ENCODE measurements at places on chromosomes 2 and 18. TPM values are rescaled to one million over a fixed set of nuclear protein-coding genes. Genes with fewer than 3 reads are reported as not detected.

CDKL4 gene
- 1.1 TPM for total RNA-seq

MYL1 gene
- not detected for total RNA-seq

CRYGD gene
- total RNA-seq: not detected

MAB21L4 gene
- total RNA-seq: not detected

LBX2 gene
- 1.9 TPM for total RNA-seq

KIF1A gene
- 6.5 TPM for total RNA-seq

VWA3B gene
- total RNA-seq: 0.81 TPM

DNA sequence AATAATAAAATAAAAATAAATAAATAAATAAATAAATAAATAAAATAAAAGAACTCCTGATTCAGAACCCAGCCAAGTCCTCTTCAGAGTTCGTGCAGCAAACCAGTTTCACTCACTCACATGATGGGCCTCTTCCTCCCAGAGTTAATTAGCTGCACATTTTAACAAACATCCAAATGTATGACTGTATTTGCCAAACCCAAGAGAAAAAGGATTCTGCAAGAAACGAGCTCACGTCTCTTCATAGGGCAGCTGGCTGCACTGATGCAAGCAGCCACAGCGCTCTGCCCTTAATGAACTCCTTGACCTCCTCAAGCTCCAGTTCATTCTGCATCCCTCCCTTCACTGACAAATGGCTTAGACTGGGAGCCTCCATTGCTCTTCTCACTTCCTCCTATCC lies 55.1 kb downstream of the MREG start:
- DNase-seq: no peak

GRCh38 chr18:80124131-80124530 lies 15.1 kb downstream of the ADNP2 start:
- no peak for DNase-seq

DNA sequence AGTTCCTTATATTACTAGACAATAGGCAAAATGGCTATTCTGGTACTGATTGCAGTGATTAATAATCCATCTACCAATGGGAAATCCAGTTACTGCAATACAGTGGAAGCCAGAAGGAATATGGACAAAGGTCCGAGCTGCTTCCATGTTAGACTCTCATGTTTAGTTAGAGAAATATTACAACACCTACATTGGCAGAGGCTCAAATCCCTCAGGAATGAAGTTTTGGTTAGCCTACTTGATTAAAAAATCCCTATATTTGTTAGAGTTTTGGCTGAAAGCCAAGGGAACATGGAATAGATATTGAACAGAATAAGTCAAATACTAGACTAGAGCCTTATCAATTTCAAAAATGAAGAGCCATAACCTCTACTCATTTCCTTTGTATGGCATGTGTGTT lies 48.5 kb downstream of the ARL6IP6 start:
- DNase-seq: no peak

DNA sequence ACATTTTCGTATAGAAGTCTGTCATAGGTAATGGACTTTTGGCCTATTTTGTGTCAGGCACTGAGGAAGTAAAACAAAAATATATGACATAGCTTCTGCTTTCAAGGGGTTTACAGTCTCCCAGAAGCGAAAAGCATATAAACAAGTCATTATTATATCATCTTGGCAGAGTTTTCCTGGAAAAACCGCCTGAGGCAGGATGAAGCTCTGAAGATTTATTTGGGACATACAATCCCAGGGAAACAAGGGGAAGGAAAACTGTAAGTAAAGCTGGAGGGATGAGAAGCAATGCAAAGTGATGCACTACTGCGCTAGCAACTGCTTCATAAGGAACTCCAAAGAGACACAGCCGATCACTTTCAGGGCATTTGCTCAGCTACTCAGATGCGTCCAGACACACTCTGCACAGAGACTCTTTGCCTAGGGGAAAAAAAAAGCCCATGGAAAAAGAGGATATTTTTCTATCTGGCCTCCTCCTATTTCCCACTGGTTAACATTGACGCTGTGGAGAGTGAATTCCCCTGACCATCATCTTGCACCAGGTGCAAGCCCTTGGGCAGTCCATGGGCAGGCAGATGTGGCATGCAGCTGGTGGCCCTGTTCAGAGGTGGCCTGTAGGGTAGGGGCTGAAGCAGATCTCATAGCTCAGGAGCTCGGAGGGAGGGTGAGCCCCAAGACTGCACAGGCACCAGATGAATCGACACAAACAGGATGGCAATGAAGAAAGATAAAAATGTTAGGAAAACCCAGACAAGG lies 158.1 kb downstream of the METTL4 start:
- no peak for DNase-seq

- DNase-seq: no peak
Observed at GRCh38 chr2:214651451-214651850, 158.0 kb downstream of the BARD1 start.

- DNase-seq: peak; percentile 23
Observed at GRCh38 chr2:174485788-174486562, 854 bp downstream of the GPR155 start.

- no peak for DNase-seq
Observed at GRCh38 chr2:182592691-182593393, 123.2 kb upstream of the DNAJC10 start.

GRCh38 chr2:175728032-175728431 lies 274.0 kb downstream of the LNPK start:
- DNase-seq: no peak

- DNase-seq: no peak
Observed at GRCh38 chr18:52387175-52387574, 47.2 kb downstream of the DCC start.

GRCh38 chr2:100270381-100271146 lies 51.7 kb downstream of the LONRF2 start:
- DNase-seq: no peak

DNA sequence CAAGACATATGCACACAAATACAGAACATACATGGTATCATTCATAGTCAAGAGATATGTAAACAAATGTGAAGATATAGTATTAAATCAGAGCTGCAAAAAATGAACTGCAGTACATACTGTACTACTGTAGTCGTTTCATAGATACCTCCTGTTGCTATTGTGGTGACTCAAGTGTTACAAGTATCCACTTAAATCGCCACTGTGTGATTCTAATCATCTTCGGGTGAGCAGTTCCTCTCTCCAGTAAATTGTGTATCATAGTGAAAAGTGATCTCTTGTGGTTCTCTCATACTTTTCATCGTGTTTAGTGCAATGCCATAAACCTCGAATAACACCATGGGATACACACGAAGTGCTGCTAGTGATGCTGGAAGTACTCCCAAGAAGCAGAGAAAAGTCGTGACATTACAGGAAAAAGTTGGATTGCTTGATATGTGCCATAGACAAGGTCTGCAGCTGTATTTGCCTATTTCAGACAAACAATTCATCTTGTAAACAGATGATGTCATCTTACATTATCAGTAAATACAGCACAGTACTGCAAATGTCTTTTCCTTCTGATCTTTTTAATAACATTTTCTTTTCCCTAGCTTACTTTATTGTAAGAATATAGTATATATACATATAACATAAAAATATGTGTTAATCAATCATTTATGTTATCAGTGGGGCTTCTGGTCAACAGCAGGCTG lies 222.2 kb downstream of the BCL11A start:
- no peak for DNase-seq

DNA sequence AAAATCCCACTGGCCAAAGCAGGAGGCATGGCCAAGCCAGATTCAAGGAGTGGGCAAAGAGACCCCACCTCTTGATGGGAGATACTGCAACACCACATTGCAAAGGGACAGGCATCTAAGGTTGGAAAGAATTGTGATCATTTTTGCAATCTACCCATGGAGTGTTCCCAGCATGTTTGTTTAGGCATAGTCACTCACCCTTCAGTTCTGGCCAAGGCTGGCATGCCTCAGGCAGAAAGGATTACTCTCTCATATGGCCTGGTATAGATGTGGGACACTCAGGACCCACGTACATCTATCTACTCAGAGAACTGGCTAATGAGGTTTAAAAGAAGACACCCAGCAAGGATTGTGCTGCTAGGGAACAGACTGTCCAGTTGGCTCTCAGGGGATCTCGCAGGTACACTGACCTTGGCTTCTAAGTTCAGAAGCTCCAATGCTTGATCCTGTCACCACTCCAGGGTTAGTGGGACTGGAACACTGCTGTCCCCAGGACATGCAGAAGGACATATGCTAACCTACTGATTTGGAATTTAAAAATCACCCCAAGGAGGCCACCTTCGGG lies 183.7 kb downstream of the KLHL29 start:
- DNase-seq: no peak

DNA sequence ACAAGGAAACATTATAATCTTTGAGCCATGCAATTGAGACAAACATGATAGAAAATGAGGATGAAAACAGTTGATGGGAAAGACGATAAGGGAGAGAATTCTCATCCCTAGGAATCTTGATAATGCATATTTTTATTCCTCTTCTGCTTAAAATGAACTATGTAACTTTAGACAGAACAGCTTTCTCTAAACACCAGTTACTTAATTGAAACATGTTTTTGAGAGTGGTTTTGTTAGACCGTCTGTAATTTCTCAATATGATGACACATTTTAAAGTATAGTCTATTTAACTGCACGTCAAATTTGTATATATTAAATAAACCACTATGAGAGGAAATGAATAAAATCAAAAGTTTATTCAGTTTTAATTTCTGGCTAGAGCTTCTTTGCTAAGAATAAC lies 1453.9 kb upstream of the NXPH2 start:
- DNase-seq: no peak

DNA sequence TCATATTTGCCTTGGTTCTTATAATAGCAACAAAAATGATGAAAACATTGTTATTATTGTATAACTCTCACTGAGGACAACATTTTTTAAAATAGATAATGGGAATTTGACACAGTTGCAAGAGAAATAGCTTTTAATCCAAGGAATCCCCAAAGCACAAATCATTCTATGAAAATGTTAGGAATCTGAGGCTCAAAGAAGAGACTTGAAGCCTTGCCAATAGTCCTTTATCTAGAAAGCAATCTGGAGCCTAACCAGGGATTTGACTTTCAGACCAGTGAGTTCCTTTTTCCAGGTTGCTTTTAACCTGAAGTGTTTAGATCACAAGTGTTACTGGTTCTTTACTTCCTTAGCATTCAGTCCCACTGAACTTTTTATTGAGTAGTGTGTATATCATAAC lies 574.5 kb upstream of the ZEB2 start:
- no peak for DNase-seq

GRCh38 chr18:70294471-70295191 lies 5.8 kb downstream of the SOCS6 start:
- DNase-seq: no peak

- DNase-seq: no peak
Observed at GRCh38 chr2:182868054-182868796, 1.8 kb upstream of the FRZB start.

DNA sequence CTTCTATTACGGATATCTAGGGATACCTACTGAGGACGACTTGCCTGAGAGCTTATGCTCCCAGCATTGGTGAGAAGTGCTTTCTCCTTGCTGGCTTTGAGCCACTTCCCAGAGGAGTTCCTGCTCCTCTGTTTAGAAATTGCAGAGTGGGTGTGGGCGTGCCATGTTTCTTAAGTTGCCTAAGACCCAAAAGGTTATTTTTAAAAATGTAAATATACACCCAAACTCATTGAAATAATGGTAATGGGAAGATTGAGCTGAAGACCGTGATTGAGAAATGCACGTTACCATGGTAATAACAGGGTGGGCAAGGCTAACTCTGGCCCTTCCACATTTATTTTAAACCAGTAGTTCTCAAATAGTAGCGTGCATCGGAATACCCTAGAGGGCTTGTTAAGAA lies 17.2 kb upstream of the TMEM200C start:
- no peak for DNase-seq

DNA sequence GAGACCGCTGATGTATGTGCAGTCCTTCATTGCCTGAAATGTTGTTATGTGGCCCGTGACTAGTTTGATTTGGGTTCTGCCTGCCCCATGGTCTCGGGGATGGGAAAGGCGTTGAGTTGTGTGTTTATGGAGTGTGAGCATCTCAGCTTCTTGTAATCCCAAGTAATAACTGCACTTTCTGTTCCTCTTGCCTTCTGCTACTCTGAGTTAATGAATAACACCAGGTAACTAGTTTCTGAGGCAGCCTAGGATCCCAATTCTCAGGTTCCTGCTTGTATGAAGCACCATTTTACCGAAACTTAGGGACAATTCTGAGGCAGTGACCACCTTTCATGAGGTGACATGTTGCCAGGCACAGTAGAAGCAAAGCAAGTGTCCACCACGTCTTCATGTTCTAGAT lies 170.0 kb downstream of the ALK start:
- DNase-seq: no peak

GRCh38 chr2:73307720-73308119 lies 14.4 kb upstream of the EGR4 start:
- DNase-seq: no peak

- no peak for DNase-seq
Observed at GRCh38 chr2:142824756-142825155, 52.7 kb upstream of the KYNU start.

- DNase-seq: no peak
Observed at GRCh38 chr18:69987870-69988269, 40.2 kb upstream of the CD226 start.

GRCh38 chr18:40307627-40308026 lies 1647.4 kb upstream of the PIK3C3 start:
- no peak for DNase-seq

DNA sequence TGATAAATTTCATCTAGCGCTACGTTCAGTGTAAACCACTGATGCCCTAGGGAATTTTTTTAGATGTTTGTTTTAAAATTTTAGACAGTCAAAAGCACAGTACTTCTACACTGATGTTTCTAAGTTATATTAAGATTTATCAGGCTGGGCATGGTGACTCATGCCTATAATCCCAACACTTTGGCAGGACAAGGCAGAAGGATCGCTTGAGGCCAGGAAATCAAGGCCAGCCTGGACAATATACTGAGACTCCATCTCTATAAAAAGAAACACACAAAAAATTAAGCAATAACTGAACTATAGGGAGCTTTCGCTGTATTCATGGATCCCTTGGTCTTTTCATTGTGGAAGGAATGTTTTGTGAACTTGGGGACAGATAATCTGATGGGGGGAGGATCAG lies 50.6 kb upstream of the MAPRE2 start:
- no peak for DNase-seq

DNA sequence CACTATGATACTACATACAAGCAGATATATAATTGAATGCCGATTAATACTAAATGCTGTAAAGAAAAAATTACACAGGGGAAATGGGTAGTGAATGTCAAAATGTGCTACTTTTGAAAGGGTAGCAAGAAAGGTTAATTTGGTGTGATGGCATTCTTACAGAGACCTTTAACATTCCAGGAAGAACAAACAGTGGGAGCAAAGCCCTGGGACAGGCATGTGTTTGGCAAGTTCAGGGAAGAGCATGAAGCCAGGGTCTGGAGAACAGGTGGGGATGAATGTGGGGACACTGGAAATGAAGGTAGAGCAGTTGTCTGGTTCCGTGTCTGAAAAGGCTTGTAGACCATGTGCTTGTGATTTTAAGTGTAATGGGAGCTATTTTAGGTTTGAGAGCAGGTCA lies 82.2 kb upstream of the CYTIP start:
- no peak for DNase-seq

DNA sequence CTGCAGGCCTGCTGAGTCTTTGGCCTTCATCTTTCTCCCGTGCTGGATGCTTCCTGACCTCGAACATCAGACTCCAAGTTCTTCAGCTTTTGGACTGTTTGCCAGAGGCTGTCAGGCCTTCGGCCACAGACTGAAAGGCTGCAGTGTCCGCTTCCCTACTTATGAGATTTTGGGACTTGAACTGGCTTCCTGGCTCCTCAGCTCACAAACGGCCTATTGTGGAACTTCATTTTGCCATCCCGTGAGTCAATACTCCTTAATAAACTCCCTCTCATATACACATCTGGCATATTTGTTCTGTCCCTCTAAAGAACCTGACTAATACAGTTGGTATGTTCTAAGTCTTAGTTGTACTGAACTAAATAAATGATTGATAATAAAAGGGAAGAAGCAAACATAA lies 702.8 kb upstream of the LINC00305 start:
- no peak for DNase-seq

GRCh38 chr18:2515908-2516625 lies 55.2 kb downstream of the METTL4 start:
- no peak for DNase-seq
